Stimulated activated CD8-positive, alpha-beta memory T cell treated with anti-CD3 and anti-CD28 coated beads, Interleukin-7, amount 100 ng/mL, for 1 hour (primary cell): ENCODE measurements at places on chromosomes 2 and 18.

DNA sequence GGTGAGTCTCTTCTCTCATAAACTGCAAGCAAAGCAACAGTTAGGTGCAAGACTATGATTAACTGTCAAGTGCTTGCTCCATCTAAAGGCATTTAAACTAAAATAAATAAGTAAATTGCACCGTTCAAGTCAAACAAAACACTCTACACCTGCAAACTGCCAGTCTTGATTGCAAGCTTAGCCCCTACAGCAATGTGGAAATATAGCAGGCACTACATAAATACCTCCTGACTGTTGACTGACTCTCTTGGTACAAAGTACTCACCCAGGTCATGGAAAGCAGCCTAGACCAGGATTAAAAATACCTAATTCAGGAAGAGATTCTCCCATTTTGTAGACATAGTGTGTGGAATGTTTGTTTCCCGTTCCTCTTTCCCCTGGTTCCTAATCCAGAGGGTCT lies 176.6 kb upstream of the KLHL29 start:
- no peak for DNase-seq

DNA sequence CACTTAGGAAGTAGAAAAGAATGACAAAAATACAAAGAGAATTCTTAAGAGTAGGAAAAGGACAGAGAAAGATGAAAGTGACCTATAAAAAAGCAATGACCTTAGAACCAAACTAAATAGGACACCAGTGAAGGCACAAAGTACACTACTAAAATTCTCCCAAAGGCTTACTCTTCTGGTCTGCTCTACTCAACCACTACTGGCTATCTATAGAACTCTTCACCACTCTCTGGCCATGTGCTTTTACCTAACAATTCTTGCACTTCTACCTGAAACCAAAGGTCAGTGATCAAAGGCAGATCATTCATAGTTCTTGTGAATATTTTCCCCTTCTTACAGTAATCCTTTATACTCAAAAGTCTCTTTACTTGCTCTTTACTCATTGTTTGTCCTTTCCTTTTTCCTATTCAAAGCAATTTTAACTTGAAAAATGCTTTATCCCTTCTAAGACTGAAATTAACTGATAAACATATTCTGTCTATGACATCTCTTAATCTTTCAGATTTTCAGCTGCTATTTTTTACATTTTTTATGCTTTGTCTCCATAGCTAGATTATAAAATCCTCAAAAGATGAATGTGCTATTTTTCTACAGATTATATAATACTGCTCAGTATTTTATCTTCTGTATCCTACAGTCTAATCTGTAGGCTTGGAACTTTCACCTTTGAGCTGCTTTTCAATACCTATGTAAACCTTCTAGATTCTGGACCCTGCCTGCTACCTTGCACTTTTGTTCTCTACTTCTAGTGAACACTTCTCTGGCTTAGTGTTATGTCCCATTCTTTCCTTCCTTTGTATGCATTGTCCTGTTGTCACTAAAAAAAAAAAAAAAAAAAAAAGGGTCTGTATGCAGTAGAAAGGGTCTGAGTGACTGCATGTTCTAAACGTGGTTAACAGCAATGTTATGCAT lies 64.6 kb downstream of the NCKAP1 start:
- DNase-seq: no peak

GRCh38 chr2:171346723-171347557 lies 86.8 kb downstream of the METTL8 start:
- no peak for DNase-seq

DNA sequence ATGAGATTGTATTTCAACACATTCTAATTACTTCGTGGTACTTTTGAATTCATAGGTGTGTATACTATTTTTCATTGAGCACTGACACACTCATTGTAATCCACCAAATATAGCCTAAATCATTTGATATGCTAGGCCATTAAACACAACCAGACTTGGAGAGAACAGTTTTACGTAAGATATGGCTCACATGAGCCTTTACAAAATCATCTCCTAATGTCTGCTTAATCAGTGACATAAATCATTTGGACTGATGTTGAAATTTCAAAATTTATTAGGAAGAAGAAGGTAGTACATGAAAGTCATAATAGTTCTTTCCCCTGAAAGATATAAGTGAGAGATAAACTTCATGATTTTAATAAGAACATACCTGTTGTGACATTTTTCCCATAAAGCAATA lies 550.2 kb upstream of the LINC00305 start:
- DNase-seq: no peak

GRCh38 chr2:31378791-31379501 lies 35.6 kb downstream of the XDH start:
- no peak for DNase-seq

DNA sequence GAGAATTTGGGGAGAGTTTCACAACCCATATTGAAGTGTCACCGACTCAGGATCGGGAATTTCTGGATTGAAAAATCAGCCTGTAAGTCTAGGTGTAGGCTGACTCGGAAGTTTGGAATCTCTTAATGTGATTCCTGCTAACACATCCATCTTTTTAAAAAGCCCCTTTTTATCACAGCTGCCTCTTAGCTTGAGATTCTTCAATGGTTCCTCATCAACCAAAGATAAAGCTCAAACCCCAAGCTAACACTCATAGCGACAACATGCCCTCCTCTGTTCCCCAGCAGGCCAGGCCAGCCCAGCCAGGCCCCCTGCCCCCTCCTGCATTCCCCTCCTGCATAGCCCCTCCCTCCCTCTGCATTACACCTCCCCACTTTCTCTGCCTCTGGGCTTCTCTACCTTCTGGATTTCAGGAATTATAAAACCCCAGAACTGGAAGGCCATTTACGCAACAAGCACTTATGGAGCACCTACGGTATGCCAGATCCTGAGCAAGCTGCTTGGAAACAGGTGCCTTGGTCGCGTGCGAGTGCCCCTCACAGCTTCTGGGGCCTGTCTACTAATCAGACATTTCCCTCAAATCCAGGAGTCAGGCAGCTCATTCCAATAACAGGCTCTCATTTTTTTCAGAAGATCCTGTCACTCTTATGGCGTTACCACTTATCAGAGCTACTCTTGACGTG lies 63.4 kb downstream of the EMX1 start:
- DNase-seq: no peak

DNA sequence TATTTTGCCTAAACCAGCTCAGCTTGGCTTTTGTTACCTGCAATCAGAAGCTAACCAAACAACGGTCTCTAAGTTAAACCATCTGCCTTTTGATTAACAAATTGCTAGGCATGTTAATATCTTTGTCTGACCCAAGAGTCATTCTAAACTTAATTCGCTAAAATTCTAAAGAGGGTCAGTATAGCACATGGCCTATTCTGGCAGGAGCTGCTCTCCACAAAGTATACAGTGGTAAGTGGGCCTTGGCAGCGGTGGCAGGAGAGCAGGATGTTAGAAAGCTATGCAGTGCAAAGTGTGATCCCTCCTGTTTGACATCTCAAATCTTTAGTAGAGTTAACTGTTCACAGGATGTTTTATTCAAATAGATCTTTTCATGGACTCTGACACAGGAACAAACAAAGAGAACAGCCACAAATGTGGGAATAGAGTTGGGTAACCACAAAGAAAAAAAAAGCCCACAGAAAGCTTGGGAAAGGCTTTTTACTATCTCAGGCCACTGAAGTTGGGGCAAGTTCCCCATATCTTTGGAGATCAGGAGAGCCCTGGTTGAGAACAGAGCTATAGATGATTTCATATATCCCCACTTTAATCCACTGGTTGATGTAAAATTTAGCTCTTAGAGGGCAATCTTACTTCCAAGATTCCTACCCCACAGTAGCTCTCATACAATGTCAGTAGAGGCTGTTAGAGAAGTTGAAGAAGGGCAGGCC lies 10.6 kb downstream of the CFAP210 start:
- no peak for DNase-seq

GRCh38 chr2:101306410-101306809 lies 2.1 kb downstream of the RNF149 start:
- DNase-seq: no peak

DNA sequence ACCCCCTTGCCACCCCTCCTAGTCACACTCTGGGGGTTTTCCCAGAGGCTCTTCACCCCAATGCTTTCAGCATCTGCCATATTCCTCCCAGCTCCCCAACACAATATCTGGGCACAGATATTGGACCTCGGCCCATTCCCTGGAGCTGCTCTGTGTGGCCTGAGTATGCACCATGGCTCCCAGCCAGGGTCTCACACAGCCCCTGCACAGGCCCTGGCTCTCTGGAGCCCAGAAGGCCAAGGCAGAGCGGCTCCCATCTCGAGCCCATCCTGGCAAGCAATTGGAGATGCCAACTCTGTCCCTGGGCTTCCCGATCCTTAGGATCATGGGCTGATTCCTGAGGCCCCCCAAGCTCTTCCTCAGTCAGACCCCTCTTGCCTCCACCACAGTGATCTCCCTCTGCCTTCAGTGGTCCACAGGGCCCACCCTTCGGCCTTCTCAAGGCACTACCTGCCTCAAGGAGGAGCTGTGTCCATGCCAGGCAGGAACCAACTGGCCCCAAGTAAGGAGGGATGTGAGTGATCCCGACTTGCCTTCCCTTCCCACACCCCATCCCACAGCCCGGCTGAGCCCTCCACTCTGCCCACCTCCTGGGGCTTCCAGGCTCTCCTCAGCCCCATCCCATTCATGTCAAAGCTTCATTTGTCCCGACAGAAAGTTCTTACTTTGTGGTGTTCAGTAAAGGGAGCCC lies 62.7 kb downstream of the ADD2 start:
- no peak for DNase-seq

DNA sequence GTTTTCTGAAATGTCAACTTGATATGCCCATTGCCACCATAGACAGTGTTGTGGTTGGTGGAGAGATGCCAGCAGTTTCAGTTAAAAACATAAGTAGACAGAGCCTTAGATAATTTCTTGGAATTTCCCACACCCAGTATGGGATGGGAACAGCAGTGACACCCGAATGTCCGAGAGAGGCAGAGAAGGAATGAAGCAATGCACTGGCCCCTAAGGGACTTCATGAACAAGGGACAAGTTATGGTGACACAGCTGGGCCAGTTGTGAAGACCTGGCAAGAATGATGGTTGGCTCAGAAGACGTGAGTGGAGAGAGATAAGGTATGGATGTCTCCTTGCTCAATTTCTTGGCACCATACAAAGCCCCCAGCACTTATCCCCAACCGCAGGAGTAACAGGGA lies 165.2 kb upstream of the APCDD1 start:
- no peak for DNase-seq

- DNase-seq: peak; percentile 15
Observed at GRCh38 chr2:224973112-224974016, 68.9 kb downstream of the DOCK10 start.

DNA sequence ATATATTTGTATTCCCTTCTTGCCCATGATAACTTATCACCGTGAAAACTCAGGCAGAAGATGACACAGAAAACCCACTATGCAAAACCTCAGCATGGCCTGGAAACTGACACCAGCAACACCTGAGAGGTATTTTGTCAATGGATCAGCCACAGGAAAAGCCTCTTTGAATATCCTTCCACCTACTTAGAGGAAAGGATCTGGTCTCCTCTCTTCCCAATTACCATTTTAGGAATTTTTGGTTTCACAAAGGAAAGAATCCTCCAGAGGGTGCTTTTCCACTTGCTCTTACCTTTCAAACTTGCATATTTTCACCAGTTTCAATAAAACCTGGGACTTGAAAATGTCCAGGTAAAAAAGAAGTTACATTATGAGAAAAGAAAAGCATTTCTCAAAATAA lies 20.0 kb upstream of the MEIS1 start:
- no peak for DNase-seq

DNA sequence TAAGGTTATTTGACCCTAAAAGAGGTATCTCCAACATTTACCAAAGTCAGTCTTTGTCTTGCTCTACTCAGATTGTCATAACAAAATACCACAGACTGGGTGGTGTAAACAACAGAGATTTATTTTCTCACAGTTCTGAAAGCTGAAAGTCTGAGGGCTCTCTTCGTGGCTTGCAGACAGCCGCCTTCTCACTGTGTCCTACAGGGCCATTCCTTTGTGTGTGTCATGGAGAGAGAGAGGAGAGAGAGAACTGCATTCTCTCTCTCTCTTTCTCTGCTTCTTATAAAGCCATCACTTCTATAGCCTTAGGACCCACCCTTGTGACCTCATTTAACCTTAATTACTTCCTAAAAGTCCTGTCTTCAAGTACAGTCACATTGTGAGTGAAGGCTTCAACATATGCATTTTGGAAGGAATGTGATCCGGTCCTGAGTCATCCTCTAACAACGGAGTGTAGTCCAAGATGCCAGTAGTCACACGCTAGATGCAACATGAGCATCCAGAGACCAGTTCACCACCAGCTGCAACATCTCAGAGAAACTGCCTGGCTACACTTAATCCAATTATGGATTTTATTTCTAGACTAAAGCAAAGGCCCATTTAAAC lies 130.2 kb downstream of the CD226 start:
- DNase-seq: no peak

DNA sequence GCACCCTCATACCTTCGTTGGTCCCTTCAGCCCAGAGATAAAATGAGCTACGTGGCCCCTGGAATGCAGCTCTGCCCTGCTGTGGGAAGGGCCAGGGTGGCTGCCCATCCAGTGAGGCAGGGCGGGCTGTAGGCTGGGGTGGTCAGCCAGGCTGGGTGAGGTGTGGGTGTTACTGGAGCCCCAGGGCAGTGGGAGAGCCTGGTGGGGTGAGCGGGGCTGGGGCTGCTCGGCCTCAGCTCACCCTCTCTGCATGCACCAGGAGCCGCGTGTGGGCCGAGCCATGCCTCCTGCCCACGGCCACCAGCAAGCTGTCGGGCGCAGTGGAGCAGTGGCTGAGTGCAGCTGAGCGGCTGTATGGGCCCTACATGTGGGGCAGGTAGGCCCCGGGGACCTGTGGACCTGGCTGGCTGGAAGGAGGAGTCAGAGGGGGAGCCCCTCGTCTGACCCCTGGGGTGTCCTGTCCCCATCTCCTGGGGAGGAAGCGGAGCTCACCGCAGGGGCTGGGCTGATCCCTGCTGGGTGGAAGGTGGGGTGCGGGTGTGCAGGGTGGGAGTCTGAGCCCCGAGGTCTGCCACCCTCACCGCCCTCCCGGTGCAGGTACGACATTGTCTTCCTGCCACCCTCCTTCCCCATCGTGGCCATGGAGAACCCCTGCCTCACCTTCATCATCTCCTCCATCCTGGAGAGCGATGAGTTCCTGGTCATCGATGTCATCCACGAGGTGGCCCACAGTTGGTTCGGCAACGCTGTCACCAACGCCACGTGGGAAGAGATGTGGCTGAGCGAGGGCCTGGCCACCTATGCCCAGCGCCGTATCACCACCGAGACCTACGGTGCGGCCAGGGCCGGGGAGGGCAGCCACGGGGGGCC lies 5.5 kb downstream of the RNPEPL1 start:
- no peak for DNase-seq

- DNase-seq: no peak
Observed at GRCh38 chr2:234267534-234267933, 217.0 kb downstream of the SPP2 start.

DNA sequence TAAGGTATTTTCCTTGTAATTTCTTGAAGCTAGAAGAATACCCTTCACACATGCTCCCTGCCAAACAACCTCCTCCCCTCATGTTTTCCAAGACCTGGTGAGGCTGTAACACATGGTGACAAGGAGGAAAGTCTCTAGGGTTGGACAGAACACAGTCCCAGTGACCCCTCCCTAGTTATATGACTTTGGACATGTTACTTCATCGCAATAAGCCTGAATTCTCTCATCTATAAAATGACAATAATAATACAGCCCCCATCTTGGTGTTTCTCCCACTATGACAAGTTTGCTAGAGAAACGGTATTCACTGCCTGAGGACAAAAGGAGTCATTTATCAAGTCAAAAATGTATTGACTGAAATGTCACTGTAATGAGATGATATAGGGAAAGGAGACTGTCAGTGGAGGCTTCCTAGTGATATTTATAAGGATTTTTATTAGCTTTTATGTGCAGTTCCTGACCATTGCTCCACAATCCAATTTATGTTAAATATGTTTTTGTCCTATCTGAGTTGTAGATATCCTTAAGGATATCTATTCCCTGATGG lies 464.4 kb downstream of the SUCLG1 start:
- no peak for DNase-seq
